D721Med (cell line): ENCODE measurements at places on chromosomes 5 and 9.

- no peak for DNase-seq
Observed at GRCh38 chr5:124692324-124692723, 54.1 kb downstream of the ZNF608 start.

DNA sequence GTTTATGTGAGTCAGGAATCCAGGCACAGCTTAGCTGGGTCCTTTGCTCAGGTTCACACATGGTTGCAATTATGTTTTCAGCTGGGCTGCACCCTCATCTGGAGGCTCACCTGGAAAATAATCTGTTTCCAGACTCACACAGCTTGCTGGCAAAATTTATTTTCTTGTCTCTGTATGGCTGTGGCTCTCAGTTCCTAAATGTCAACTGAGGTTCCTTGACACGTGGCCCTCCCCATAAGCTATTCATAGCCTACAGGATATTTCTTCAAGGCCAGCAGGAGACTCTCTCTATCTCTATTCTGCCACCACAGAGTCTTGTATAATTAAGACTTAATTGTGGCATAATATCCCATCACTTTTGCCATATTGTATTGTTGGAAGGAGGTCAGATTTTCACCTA lies 732.0 kb downstream of the CDH18 start:
- DNase-seq, result no peak

DNA sequence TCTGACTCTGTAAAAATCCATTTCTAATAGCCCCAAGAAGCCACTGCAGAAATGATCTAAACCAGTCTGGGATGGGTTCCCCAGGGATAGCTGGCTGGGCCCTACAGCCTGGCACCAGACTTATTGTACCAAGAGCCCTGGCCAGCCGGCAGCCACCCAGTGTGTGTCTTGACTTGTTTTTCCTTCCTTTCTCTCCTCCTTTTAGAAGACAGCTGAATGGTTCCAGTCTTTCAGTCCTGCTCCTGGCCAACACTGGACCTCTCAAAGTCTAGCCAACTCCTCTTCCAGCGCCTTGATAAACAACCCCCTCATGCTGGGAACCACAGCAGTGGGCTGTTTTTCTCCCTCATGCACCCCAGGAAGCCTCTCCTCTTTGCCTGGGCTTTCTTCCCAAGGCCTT lies 34.1 kb downstream of the ATOX1 start:
- DNase-seq, result no peak

- DNase-seq, result no peak
Observed at GRCh38 chr9:98558575-98558974, 150.2 kb downstream of the GABBR2 start.

DNA sequence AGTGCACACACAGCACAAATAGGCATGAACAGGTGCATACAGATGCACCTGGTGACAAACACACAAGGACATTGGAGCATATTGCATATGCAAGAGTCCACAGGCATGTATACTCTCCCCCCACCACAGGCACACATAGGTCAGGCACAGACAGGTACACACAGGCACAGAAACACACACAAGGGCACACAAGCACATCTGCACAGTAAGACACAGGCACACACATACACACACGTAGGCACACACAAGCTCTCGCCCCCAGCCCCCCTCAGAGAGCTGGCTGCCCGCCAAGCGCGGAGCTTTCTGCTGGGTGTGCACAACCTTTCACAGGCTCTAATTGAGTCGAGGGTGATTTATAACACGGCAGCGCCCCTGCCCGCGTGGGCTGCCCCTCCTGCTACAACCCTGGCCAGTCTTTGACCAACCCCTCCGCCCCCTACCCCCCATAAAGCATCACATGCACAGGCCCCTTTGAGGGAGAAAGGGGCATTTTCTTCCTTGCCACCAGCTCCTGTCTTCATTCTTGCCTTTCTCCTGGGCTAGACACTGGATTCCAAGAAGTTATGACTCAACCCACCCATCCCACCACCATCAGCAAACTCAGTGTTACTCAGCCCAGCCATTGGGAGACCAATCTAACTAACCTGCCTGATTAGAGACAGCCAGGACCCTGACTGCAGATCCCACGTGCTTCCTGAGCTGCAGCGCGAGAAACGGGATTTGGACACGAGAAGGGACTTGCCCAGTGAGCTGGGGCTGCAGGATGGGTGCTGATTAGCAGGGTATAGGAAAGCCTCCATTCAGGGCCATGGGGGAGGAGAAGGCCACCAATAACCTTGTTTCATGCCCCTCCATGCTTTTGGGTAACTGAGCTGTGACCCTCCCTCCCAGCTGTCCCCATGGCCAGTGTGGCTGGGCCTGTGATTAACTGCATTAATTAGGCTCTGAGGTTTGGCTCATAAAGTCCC lies 42.8 kb upstream of the PSD2 start:
- no peak for DNase-seq

DNA sequence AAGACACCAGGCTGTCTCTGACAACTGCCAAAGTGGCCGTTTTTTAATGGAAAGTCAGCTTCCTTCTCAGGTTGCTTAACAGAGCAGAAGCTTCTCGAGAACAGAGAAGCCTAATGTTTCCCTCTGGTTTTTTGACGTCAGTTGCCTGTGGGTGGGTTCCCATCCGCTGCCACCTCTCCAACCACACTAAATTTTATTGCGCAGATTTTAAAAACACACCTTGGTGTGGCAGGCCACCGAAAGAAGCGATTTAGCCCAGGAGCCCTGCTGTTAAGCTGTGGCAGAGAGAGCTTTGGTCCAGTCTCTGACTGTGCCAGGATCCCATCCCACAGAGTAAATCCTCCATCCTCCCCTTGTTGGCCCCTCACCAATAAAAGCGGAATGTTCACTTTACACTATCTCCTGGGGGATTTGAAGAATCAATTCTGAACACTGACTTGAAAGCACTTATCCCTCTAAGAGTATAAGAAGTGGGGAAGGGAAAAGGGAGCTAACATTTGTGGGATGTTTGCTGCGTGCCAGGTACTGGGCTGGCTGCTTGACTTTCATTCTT lies 181.6 kb downstream of the AOPEP start:
- no peak for DNase-seq

GRCh38 chr9:90018688-90019087 lies 413.9 kb downstream of the GADD45G start:
- DNase-seq, result no peak

DNA sequence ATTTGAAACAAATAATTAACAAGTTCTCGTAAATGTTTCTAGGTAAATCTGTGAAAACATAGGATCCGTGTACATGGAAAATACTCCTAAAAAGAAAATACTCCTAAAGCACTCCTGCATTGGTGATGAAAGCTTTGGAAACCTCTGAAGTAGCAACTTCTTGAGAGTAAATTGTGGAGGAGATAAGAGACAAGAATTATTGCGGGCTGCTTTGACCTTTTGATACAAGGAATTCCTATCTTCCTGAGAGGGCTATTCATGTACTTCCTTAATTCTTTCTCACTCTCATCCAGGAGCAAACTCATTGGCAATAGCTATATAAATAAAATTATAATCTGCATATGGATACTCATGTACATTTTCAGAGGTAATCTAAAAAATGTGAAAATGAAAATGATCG lies 158.4 kb upstream of the PIK3R1 start:
- no peak for DNase-seq

DNA sequence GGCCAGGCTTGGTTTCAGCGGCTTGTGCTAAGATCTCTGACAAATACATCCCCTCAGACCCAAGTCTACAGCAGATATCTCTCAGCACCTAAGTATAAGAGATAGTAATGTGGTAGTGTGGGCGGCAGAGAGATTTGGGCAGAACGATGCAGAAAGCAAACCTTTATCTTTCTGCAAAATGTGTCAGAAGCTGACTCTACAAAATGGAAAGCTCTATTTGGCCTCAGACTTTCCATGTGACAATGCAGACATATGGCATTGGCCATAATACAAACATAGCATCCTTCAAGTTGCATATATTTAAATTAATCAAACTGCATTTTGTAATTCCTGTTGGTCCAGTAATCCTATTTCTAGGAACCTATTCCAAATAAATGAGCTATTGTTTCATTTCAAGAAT lies 102.5 kb upstream of the RAI14 start:
- DNase-seq, result no peak

DNA sequence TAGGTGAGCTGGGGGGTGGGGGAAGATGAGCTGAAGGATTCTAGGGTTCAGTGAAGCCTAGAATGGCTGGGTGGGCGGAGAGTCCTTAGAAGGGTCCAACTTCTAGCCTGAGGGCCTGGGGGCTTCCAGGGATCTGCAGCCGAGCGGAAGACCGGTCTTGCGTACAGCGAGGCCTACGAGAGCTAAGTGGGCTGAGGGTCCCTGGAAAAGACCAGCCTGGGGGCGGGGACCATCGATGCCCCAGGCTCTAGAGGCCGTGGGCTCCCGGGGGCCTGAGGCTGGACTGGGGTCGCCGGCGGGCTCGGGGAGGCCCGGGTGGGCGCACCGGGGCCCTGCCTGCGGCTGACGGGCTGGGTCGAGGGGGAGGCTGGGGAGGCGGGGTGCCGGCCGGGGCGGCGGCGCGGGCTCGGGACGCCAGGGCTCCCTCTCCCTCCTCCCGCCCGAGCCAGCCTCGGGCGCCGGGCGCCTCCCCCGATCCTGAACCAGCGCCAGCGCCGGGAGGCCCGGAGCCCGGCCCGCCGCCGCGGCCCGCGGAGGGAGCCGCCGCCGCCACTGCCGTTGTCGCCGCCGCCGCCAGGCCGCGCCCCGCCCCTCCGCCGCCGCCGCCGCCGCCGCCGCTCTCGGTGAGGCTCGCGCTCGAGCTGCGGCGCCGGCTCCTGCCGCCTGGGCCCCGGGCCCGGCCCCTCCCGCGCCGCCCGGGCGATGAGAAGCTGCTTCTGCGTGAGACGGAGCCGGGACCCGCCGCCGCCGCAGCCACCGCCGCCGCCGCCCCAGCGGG lies at the start of gene MVB12B:
Gene MVB12B, plus strand, starts transcription at position 602 of the 778 bp plus-strand sequence. Its CDS starts 101 bp downstream, at position 703.
- no peak for DNase-seq

DNA sequence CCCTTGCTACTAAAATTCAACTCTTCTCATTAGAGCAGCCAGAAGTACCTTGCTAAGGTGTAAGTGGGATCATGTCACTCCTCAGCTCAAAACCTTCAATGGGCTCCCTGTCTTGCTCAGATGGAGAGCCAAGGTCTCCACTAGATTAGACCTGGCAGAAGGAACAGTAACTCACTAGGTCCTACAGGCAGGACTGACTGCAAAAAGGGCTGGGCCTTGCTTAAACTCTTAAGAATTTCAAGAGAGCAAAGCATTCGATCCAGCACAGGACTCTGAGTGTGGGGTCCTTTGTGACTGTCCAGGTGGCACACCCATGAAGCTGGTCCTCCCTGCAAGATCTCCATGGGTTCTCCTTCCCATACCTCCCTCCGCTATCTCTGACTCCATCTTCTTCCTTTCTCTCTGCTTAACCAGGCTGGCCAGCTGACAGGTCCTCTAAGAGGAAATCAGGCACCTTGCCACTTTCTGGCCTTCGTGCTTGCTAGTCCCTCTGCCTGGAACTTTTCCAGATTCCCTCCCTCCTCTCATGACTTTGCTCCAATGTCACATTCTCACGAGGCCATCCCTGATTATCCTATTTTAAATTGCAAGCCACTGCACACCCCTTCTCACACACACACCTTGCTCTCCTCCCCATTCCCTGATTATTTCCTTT lies 70.2 kb downstream of the BASP1 start:
- no peak for DNase-seq

DNA sequence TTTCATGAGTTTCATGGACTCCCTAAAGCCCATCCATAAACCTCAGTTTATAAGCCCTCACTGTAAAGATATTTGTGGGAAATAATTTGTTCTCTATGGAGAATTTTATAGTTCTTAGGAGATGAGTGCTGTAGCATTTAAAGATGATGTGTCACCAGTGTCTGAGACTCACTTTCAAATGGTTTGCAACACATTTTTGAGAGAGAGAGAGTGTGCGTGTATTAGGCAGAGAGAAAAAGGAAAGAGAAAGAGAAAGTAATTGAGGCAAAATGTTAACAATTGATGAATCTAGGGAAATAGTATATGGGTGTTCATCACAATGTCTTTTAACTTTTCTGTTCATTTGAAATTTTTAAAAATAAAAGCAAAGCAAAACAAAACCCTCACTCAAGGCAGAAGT lies 479.0 kb downstream of the ZSWIM6 start:
- no peak for DNase-seq

GRCh38 chr5:21834863-21835262 lies 1018.3 kb downstream of the CDH12 start:
- no peak for DNase-seq

DNA sequence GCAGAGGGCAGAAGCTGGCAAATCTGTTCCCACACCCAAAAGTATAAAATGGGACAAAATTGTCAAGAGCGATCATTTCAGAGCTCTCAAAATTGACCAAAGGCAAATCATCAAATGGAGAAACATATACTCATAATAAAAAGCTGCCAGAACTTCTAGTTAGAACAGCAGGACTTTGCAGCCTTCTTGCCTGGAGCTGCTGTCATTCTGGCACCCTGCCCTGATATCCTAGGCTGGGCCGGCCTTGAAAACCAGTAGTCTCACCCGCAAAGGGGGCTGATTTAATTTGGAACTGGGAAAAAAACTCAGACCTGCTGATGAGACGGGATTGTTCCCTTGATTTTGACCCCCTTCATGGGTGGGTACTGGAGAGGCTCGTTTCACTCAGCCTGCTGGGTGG lies 18.5 kb downstream of the OR2V1 start:
- no peak for DNase-seq

DNA sequence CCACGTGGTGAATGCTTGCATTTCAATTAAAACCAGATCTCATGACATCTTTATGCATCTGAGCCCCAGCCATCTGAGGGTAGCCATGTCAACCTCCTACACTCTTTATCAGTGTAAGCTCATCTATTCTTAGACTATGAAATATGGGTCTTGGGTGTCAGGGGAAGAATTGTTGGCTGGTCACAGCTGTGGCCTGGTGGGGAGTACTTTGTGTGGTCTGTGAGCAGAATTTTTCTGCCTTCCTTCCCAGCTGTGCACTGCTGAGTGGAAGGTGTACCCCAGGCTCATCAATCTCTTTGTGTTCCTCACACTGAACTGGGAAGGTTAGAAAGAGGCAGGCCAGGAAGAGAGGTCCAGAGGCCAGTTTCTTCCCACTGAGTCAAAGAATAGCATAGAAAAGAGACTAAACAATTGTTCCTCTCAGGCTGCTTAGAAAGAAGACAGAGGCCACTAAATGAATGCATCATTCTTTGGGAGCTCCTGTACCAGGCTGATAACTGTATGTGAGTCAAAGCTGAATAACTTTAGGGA lies 202.7 kb upstream of the RGMB start:
- no peak for DNase-seq

GRCh38 chr9:129459547-129460322 lies 161.2 kb downstream of the C9orf50 start:
- DNase-seq, result peak; percentile 92

- DNase-seq, result no peak
Observed at GRCh38 chr9:122420315-122420714, 49.5 kb downstream of the PTGS1 start.

DNA sequence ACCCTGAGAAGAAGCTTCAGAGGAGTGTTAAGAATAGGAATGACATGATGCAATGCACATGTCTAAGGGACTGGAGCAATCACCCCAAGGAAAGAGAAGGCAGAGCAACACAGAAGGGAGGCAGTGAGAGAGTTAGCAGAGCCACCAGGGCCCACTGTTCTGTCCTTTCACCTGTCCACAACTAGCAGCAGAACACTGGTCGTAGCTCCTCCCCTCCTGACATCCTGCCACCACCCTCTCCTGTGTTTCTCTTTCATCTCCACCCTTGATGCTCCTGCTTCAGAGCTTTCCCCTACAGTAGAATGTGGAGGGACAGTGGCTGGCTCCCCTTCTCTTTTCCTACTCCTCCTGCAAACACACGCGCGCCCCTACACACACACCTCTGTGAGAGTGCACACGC lies 483.4 kb upstream of the KIF2A start:
- no peak for DNase-seq

- DNase-seq, result no peak
Observed at GRCh38 chr9:129697656-129698253, 32.3 kb downstream of the PRRX2 start.
